ENCODE measurements at places on chromosomes 7 and 10.

GRCh38 chr10:89516149-89516832 lies 19.1 kb downstream of the SLC16A12 start:
- DNase-seq: no peak

GRCh38 chr7:26510231-26510957 lies 218.7 kb downstream of the SNX10 start:
- no peak for DNase-seq

- DNase-seq: no peak
Measured at GRCh38 chr10:11533328-11533781, 78.1 kb downstream of the USP6NL start.

GRCh38 chr7:50262446-50262845 lies 42.1 kb upstream of the IKZF1 start:
- DNase-seq: peak; percentile 43

DNA sequence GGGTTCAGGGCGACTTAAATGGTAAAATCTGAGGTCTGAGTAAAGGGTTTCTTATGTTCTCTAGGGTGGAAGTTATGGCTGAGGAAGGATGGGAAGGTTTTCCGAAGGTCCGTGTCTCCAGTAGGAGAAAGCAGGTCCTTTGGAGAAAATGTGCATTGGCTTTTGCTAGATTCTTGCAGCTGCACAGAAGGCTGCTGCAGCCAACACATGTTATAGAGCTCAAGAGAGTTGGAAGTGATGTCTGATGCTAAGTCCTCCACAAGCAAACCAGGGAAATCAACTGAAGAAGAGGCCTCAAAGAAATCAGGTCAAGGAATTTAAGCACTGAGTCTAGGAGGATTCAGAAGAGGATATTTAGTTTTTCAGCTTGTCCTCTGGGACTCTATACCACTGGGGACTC lies 404.6 kb downstream of the LRMDA start:
- no peak for DNase-seq

DNA sequence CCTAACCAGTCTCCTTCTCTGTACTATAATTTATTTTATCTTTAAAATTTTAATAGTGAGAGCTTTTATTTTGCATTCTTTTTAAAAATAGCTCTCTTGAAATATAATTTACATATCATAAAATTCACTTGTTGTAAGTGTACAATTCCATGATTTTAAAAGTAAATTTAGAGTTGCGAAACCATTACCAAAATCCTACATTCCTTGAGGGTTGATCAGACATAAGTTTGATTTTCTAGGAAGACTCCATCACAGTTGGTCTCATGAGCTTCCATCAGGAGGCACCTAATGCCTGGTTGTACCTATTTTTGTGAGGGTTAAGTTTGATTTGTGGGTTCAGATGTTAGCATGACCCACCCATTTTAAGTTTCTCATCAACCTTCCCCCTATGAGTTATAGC lies 108.1 kb downstream of the BMPER start:
- no peak for DNase-seq

- DNase-seq: no peak
Measured at GRCh38 chr7:13979671-13980435, 9.6 kb downstream of the ETV1 start.

GRCh38 chr10:102868911-102869257 lies 386 bp upstream of the AS3MT start:
- no peak for DNase-seq

DNA sequence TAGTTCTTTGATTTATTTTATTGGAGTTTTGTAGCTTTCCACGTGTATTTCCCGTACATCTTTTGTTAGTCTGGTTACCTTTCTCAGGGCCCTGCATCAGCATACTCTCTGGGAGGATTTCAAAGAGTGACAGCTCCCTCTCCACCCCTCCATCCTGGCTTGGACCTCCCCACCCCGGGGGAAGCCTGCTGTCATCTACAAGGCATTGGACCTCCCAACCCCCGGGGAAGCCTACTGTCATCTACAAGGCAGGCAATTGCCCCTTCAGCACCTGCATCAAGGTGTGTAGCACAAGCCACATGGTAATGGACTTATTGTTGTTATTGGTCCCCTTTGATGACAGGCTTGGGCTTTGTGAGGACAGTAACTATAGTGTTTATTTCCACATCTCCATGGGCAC lies 390.1 kb downstream of the TCERG1L start:
- no peak for DNase-seq

DNA sequence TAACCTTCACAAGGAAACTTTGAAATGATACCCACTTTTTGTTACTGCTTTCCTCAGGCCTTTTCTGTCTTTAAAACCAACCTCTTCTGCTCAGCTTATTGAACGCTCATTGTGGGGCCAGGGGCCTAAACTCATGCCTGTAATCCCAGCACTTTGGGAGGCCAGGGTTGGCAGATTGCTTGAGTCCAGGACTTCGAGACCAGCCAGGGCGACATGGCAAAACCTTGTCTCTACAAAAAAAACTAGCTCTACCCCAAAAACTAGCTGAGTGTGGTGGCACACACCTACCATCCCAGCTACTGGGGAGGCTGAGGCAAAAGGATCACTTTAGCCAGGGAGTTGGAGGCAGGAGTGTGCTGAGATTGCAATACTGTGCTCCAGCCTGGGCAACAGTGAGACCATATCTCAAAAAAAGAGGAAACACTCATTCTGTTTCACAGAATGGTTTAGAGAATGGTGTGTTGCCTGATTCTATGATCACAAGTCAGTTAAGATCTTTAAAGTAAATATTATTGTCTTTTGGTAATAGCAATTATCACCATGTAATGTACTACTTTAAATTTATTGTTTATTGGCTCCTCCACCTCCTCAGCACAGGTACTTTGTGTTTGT lies 51.1 kb downstream of the KCTD7 start:
- no peak for DNase-seq

GRCh38 chr10:4916086-4916716 lies 47.0 kb upstream of the AKR1C1 start:
- DNase-seq: no peak

DNA sequence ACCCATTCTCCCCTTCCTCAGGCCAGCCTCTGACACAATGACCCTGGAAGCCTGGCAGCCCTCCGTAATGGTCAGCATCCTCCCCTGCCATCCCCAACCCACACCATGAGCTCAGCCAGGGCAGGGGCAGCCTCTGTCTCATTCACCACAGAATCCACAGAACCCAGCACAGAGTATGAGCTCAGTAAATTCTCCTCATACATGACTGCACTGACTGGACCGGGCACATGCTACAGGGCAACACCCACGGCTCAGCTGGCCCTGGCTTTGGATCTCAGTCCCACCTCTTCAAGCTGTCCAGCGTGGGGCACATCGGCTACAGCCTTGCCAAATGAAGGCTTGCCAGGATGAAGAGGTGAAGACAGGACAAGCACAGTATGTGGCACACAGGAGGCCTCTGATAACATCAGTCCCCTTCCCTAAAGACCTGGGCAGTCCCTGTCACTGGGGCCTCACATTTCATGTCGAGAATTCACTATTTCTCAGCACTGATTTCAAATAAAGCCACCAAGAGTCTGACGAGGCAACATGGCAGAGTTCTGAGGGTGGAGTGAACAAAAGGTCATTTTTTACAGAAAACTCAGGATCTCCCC lies 7.9 kb downstream of the GPRIN2 start:
- DNase-seq: no peak

DNA sequence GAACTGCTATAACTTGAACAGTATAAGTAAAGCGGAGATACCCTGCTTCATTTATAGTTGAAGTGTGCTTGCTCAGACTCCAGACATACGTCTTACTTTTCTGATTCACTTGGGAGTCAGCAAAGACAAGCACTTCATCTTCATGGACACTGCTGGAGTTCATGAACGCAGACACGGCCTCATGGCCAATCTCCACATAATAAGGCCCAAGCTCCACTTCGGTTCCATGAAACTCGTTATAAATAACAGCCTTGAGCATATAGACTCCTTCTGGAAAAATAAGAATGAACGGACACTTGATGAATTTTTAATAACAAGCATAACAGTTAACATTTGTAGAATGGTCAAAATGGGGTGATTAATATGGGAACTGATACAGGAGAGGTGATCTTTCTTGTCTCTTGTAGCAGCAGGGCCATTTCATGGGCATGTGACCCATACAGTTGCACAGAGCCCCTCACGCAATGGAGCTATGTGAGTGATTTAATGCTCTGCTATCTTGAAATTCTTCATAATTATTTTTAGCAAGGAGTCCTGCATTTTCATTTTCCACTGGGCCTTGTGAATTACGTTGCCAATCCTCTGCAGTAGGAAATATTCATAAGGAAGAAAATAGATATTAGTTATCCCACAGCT lies 40.2 kb downstream of the PKD1L1 start:
- no peak for DNase-seq

GRCh38 chr7:4383584-4383983 lies 298.5 kb upstream of the FOXK1 start:
- DNase-seq: no peak

DNA sequence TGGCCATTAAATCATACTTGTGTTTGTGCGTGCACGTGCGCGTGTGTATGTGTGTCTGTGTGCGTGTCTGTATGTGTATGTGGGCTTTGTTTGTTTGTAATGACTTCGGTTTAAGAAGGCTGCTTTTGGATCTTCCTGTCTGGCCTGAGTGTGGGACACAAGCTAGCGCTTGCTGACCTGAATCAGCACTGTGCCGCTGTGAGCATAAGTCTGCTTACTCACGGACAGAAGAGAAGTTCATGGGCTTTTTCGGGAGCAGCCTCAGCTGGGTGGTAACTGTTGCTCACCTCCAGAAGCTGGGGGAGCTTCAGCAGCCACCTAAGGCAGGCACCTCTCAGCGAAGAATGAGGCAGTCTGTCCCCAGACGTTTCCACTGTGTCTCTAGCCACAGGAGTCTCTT lies 56.1 kb upstream of the TRUB1 start:
- DNase-seq: no peak

DNA sequence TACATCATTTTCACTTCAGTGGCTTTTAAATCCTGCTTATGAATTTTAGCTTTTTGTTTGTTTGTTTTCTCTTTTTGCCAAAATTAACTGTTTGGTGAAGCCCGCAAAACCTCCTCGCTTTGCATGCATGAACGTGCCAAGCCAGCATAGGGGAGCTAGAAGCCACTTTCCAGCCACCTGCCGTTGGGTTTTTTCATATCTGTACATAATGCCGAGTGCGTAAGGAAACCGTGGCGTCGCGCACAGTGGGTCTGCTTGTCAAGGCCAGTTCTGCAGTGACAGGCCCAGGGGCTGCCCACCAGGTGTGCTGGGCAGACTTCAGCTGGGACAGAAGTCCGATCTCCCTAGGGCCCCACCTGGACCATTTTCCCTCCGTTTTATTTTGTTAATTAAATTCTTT lies 41.1 kb downstream of the WIPI2 start:
- no peak for DNase-seq

DNA sequence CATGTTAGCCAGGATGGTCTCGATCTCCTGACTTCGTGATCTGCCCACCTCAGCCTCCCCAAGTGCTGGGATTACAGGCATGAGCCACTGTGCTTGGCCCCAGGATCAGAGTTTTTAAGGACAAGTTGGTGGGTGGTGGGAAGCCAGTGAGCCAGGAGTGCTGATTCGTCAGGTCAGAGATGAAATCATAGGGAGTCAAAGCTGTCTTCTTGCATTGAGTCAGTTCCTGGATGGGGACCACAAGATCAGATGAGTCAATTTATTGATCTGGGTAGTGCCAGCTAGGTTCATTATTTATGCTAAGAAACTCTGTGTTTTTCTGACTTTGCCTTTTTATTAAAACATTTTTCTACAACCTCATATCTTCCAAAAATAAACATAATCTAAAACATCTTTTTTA lies 423.8 kb downstream of the ARL4A start:
- no peak for DNase-seq

DNA sequence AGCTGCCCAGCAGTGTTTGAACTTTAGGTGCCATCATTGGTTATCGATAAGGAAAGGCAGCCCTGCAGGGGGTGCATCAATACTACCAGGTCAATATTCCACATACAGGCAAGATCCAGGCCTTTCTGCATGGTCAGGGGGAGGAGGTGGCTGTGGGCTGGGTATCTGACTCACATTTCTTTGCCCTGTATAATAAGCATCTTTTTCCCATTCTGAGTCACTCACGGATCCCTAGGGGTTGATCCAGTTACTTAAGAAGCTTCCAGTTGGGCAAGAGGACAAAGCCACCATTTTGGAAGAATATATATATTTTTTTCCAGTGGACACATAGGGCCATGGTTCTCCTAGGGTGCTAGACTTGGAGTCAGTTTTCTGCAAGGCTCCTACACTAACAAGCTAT lies 114.2 kb upstream of the HABP2 start:
- no peak for DNase-seq

GRCh38 chr7:110856704-110857103 lies 234.2 kb upstream of the LRRN3 start:
- no peak for DNase-seq

GRCh38 chr10:61318429-61318828 lies 134.8 kb downstream of the TMEM26 start:
- DNase-seq: no peak

GRCh38 chr7:151226560-151226874 lies 488 bp downstream of the ABCF2 start:
- DNase-seq: no peak

GRCh38 chr10:125086691-125087090 lies 73.7 kb downstream of the CTBP2 start:
- no peak for DNase-seq

GRCh38 chr7:158645842-158646241 lies 58.2 kb upstream of the PTPRN2 start:
- DNase-seq: no peak

GRCh38 chr7:30162622-30163124 lies 27.9 kb downstream of the MTURN start:
- no peak for DNase-seq

- no peak for DNase-seq
Measured at GRCh38 chr10:28592953-28593352, 60.0 kb downstream of the WAC start.

DNA sequence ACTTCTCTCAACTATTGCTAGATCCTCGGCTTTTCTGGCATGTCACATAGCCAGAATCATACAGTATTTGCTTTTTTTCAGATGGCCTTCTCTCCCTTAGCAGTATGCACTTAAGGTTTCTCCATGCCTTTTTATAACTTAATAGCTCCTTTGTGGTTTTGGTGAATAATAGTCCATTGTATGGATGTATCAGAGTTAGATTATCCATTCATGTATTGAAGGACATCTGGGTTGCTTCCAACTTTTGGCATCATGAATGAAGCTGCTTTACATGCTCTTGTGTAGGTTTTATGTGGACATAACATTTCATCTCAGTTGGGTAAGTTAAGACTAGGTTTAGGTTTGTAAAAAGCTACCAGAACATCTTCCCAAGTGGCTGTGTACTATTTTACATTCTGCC lies 4.6 kb downstream of the ATP5F1C start:
- no peak for DNase-seq
